ENCODE measurements at places on chromosomes 1 and 21. TPM values are rescaled to one million over a fixed set of nuclear protein-coding genes. Genes with fewer than 3 reads are reported as not detected.
A peak's percentile ranks its signal among the peaks of the same experiment; 100 is the strongest.

Gene SPRR5
- not detected for total RNA-seq

Gene TCP10L
- total RNA-seq, result 0.57 TPM

Gene FCRLA
- total RNA-seq, result 0.15 TPM

DNA sequence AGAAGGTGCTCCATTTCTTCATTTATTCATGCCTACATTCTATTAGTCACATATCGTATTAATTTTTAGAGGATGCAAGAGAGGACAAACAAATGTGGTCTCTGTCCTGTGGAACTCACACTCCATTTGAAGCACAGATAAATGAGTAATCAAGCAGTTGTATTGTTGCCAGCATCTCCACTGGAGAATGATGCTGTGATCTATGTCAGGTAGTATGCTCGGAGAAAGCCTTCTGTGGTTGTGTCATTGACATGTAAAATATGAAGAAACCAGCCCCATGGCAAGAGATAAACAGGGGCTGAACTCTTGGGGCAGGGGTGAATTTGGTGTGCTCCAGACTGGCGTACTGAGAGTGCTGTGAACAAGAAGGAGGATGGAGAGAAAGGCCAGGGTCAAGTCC is 101.2 kb downstream of the FASLG start:
- DNase-seq, result no peak
- H3K4me1 ChIP-seq, result no peaks in the 10 kb centered on the region
- 0 out of 2 replicates have a peak, but pooled peaks cover 2% of the 10 kb centered on the region for H3K27me3 ChIP-seq
- no peak overlapping the region for H3K4me3 ChIP-seq

DNA sequence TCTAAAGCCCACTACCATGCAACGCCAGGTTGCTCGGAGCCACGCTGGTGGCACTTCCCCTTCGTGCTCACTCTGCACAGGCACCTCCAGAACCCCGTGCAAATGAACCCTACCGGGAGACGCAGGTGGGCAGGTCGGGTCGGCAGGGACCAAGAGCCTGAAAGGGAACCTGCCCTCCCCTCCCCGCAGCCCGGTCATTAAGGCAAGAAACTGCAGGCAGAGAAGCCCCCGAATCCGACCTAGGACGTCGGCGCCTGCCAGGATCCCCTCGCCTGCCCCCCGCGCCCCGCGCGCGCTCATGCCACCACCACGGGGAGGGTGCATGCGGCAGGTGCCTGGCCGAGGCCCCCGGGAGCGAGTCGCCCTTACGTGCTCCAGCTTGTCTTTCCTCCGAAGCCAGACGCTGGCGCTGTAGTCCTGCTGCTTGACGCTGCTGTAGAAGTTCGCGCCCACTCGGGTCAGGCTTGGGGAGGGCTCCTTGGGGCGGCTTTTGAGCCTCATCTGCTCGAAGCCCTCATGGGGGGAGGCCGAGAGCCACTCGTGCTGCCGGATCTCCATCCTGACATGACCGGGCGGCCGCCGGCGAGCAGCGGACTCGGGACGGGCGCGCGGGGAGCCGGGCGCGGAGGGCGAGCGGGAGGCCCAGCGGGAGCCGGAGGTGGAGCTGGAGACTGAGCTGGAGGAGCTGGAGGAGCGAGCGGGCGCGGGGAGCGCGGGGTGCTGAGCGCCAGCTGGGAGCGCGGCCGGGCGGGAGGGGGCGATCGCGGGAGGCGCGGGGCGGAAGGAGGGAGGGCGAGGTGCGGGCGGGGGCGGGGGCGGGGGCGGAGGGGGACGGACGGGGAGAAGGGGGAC is 552 bp downstream of the PLD5 start:
- no peak for DNase-seq
- H3K4me1 ChIP-seq, result peaks cover 6% of the 10 kb centered on the region
- no peak overlapping the region for H3K27ac ChIP-seq
- no peaks in the 10 kb centered on the region for H3K36me3 ChIP-seq

GRCh38 chr1:23600283-23600682 is 41.0 kb upstream of the ID3 start:
- H3K4me3 ChIP-seq, result no peak overlapping the region
- no peaks in the 10 kb centered on the region for H3K36me3 ChIP-seq
- no peak overlapping the region for H3K27ac ChIP-seq
- DNase-seq, result no peak
- no peaks in the 10 kb centered on the region for H3K27me3 ChIP-seq

DNA sequence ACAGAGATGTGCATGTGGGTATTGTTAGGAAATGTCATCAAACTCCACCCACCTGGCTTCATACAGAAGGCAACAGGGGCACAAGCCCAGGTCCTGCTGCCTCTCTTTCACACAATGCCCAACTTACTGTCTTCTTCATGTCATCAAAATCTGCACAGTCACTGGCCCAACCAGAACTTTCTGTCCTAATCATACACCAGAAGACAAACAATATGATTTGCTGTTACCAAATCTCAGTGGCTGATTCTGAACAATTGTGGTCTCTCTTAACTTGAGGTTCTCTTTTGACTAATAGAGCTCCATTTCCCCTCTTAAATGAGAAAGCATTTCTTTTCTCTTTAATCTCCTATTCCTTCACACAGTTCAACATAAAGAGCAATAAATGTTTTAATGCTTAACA is 7.7 kb downstream of the HSD3B2 start:
- no peaks in the 10 kb centered on the region for H3K36me3 ChIP-seq
- no peaks in the 10 kb centered on the region for H3K4me1 ChIP-seq
- no peak overlapping the region for H3K4me3 ChIP-seq
- DNase-seq, result no peak
- no peak overlapping the region for H3K27ac ChIP-seq

DNA sequence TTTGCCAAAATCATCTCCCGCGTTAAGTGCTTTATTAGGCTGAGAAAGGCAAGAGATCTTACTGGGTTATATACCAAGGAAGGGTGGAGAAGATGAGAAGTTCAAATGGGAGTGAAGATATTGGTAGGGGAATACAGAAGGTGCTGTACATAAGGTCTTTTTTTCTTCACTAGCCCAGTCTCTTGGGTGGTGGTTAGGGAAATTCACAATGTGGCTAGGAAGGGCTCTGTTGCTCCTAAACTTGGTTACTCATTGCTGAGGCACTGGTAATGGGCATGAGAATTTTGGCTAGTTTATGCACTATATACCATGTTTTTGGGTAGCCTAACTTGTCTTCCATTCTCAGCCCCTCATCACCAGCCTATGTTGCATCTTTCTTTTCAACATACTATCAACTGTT is 50.6 kb downstream of the LHX4 start:
- no peaks in the 10 kb centered on the region for H3K4me1 ChIP-seq
- H3K4me3 ChIP-seq, result no peak overlapping the region
- DNase-seq, result no peak

- H3K27me3 ChIP-seq, result no peaks in the 10 kb centered on the region
- H3K4me1 ChIP-seq, result peaks cover 21% of the 10 kb centered on the region
- DNase-seq, result peak; percentile 15
- H3K4me3 ChIP-seq, result no peak overlapping the region
- 0 out of 2 replicates have a peak overlapping the region, but pooled peaks have one; percentile 7 for H3K27ac ChIP-seq
- no peaks in the 10 kb centered on the region for H3K36me3 ChIP-seq
Measured at GRCh38 chr1:10692401-10693021, 103.9 kb downstream of the CASZ1 start.

Measured in Panc1 (cell line).